Stimulated activated CD4-positive, alpha-beta T cell treated with anti-CD3 and anti-CD28 coated beads, Interleukin-1b, Interleukin-23, amount 100 ng/mL, for 1 hour (primary cell): ENCODE measurements at places on chromosomes 5 and 9.

- peak; percentile 30 for DNase-seq
Observed at GRCh38 chr5:56327809-56328208, 94.7 kb upstream of the ANKRD55 start.

DNA sequence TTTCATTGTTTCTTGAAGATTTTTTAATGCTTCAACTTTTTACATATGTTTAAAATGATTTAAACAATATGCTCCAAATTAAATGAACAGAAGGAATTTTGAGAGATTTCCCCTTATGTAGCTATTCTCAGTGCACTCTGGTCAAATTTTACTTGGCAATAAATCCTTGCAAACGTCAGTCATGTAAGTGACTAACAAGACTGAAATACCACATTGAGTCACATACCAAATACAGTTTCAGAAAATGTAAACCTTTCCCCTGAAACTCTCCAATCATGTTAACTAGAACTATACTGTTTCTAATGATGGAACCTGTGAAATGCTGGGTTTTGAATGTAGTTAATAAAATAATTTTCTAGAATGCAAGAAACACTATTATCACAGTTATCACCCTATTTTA, 29.6 kb downstream of the SAR1B start:
- DNase-seq: no peak

- no peak for DNase-seq
Observed at GRCh38 chr9:77830618-77831285, 182.6 kb upstream of the GNA14 start.

- DNase-seq: no peak
Observed at GRCh38 chr9:126301985-126302603, 24.5 kb upstream of the MVB12B start.

GRCh38 chr9:101629636-101630035, 34.9 kb upstream of the PPP3R2 start:
- no peak for DNase-seq

DNA sequence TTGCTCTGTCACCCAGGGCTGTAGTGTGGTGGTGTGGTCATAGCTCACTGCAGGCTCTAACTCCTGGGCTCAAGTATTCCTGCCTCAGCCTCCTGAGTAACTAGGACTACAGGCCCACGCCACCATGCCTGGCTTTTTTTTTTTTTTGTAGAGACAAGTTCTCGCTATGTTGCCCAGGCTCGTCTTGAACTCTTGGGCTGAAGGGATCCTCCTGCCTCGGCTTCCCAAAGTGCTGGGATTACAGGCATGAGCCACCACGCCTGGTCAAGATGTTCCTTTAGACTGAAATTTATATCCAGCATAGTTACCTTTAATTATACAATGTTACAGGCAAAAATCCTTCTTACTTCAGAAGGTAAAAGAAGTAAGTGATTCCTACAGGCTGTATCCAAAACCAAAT, 1.6 kb upstream of the DNAJC21 start:
- DNase-seq: no peak

- DNase-seq: no peak
Observed at GRCh38 chr9:2253636-2254580, 238.8 kb downstream of the SMARCA2 start.

- DNase-seq: no peak
Observed at GRCh38 chr5:112646139-112646936, 91.3 kb upstream of the APC start.

DNA sequence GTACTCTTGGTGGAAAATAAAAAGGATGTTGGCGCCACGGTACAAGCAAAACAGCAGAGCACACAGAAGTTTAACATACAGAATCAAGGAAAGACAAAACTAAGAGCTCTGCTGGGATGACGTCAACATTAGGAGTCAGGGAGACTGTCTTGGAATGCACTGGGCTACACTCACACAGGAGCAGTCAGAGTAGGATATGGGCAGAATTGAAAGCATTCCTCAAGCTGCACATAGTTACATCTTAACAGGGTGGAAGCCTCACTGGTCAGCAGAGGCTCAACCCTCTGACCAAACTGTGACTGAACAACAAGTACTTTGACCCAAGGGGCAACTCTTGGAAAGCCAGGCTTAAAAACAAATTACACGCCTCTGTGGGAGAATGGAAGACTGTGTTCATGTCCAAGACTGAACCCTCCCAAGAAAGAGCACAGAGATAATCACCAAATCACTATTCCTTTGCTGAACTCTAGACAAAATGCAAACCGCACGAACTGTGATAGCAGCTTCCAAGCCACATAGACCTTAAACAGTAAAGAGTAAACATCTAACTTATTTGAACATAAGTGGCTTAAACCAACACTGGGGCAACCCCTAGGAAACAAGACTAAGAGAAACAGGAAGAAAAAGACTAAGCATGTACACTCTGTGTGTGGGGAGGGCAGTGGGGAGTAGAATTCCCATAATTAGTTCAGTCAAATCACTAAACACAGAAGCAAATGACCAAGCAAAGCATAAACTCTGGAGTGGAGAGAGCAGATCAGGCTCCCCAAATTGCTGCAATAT, 772.7 kb downstream of the PRELID2 start:
- DNase-seq: no peak

DNA sequence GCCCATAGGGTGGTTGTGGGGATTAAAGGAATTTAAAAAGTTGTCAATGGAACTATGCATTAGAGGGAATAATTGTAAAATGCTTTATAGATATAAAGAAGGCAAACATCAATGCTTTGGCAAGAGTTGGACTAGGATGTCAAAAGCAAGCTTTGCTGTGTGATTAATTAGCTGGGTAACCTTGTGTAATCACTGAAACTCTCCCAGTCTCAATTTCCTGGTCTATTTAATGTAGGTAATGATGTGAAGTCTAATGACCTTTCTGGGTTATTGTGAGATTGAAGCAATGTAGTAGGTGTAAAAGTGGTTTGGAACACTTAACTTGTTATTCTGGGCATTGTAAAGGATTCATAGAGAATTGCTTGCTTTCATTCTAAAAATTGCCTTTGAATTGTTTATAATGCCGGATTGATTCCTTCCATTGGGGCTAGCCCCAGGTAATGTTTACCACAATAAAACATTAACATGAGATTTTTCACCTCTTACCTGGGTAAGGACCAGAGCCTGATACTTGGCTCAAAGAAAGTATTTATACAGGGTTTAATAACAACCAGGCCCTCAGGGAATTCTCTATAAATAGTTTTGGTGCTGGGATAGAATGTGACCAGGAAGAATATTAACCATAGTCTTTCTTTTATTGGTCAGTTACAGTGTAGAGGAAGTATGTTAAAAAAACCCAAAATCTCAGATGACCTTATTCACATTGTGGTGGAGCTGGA, 30.0 kb upstream of the CLINT1 start:
- DNase-seq: no peak

- DNase-seq: no peak
Observed at GRCh38 chr5:65508978-65509377, 27.3 kb upstream of the ADAMTS6 start.

DNA sequence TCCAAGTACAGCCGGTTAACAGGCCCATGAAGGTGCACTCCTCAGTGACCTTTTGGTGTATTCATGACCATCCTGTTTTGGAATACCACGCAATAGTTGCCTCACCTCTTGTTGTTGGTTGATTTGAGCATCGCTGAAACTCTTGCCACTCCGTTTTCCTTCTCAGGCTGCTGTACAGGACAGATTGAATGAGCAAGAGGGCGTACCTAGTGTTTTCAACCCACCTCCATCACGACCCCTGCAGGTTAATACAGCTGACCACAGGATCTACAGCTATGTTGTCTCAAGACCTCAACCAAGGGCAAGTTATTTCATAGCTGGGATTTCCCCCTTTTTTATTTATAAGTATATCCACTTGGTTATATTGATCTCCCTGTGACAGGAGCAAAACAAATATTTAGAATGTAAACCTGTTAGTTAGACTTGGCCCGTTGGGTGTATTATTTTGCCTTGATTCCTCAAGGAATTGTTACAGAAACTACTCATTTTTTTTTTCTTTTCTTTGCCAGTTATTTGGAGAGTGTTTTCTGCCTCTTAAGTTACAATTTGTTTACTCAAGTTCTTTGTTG, 38.1 kb downstream of the FAF2 start:
- DNase-seq: no peak

GRCh38 chr9:109385499-109385898, 64.6 kb upstream of the EPB41L4B start:
- DNase-seq: no peak

- no peak for DNase-seq
Observed at GRCh38 chr5:32450952-32451351, 6.4 kb upstream of the ZFR start.

GRCh38 chr9:1427875-1428274, 377.7 kb downstream of the DMRT2 start:
- no peak for DNase-seq

- DNase-seq: no peak
Observed at GRCh38 chr5:55680353-55680752, 31.8 kb downstream of the SLC38A9 start.

- DNase-seq: no peak
Observed at GRCh38 chr9:127569886-127570401, 42.1 kb upstream of the STXBP1 start.
